ENCODE measurements at places on chromosomes 6 and 20.

GRCh38 chr6:150537893-150538292 lies 61.8 kb upstream of the PLEKHG1 start:
- no peak for DNase-seq

DNA sequence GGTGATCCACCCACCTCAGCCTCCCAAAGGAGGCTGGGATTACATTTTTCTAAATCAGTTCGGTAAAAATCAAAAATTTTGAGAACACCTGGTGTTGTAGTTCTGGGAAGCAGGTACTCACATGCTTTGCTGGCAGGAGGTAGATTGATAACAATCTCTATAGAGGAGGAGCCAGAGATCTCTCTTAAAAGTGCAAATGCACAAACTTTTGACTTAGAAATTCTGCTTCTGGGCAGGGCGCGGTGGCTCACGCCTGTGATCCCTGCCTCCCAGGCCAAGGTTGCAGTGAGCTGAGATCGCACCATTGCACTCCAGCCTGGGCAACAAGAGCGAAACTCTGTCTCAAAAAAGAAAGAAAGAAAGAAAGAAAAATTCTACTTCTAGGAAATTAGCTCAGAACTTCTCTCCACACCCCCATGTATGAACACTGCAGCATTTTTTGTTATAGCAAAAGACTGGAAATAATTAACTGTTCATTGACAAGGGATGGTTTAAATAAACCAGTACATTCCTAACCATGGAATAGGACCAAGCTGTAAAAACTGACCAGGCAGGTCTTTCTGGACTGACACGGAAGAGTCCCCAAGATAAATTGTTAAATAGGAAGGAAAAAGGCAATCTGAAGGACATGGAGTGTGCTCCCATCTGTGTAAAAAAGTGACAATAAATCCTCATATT lies 14.4 kb upstream of the TRIB3 start:
- DNase-seq, result no peak

GRCh38 chr6:161268531-161269210 lies 5.2 kb downstream of the AGPAT4 start:
- DNase-seq, result no peak

GRCh38 chr20:49466114-49466912 lies 16.2 kb downstream of the KCNB1 start:
- no peak for DNase-seq

DNA sequence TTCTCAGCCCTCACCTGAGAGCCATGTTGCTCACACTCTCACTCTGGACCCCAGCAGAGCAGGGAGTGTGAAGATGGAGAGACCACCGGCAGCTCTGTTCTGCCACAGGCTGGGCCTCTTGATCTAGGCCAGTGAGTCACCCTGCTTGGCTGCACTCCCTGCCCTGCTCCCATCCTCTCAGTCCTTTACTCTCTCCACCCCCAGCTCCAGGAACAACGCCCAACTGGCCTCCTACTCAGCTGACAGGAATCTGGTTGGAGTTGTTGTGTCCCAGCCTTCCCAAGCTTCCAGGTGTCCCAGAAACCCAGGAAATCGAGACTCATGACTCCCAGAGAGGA lies at the start of gene PSORS1C1:
Gene PSORS1C1 (plus strand): TSS at position 260 of the 338 bp plus-strand sequence. CDS start 14,833 bp downstream, outside the sequence.
- DNase-seq, result no peak

GRCh38 chr20:59441860-59442810 lies 141.7 kb downstream of the EDN3 start:
- no peak for DNase-seq

DNA sequence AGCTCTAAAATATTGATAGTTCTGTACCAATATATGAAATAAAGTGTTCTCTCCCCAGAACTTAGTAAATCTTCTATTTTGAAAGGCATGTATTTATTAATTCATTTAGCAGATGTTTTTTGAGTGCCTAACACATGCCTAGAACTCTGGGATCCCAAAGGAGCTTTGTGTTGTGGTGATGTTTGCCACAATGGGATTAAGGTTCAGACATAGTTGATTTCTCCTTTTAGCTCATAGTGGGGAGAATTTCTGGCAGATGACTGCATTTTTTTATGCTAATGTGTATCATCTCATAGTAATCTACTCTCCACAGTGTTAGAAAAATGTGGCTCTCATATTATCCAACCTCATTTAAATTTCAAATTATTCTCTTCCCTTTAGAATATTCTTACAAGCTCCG lies 21.7 kb downstream of the MYB start:
- no peak for DNase-seq

DNA sequence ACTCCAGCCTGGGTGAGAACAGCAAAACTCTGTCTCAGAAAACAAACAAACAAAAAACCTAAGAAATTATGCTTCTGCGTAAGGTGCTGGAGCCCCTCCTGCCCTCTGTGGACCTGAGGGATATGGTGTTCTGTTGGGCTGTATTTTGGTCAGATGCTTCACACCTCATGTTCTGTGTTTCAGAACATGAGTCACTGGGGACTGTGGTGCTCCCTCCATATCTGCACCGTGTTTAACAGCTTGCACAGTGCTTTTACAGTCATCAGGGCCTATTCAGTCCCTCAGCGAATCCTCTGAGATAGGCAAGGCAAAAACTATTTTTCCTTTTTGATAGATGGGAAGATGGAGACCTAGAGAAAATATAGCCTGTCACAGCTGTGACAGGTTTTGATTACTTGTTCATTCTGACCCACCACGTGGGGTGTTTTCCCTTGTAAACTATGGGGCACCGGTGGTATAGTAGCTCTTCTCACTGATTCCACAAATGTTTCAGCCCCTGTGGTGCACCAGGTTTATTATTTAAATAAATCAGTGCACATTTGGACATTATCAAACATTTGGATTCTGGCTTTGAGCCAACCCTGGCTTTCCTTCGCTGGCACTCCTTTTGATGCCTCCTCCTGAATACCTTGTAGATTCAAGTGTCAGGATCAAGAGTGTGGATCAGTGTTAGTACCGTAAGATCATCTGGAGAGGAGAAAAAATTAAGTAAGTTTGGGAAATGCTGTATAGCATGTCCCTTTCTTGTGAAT lies 9.6 kb downstream of the TTPAL start:
- no peak for DNase-seq

- DNase-seq, result no peak
Measured at GRCh38 chr6:16505711-16506357, 255.4 kb downstream of the ATXN1 start.

DNA sequence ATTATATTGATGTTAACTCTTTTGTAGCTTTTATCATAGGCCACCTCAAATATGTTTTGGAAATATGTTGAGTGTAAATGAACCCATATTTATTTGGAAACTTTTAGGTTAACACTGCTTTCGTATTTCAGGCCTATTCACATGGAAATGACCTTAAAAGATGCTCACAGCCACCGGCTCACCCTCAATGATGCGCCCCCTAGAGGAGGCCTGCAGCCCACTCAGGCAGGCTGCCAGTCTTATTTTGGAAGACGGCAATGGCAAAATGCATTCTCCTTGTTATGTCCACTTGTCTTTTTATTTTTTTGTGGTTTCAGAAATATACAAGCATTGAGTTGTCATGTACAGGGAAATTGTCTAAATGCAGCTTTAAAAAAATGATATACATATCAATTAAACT lies 869.7 kb downstream of the PHF3 start:
- no peak for DNase-seq
